ENCODE measurements at places on chromosomes 7 and 10.
A peak's percentile ranks its signal among the peaks of the same experiment; 100 is the strongest.

- peak; percentile 5 for DNase-seq
Observed at GRCh38 chr10:26781797-26782196, 79.0 kb downstream of the ABI1 start.

- no peak for DNase-seq
Observed at GRCh38 chr7:119562839-119563238, 710.1 kb upstream of the KCND2 start.

- DNase-seq: no peak
Observed at GRCh38 chr10:29826221-29826620, 191.4 kb upstream of the SVIL start.

DNA sequence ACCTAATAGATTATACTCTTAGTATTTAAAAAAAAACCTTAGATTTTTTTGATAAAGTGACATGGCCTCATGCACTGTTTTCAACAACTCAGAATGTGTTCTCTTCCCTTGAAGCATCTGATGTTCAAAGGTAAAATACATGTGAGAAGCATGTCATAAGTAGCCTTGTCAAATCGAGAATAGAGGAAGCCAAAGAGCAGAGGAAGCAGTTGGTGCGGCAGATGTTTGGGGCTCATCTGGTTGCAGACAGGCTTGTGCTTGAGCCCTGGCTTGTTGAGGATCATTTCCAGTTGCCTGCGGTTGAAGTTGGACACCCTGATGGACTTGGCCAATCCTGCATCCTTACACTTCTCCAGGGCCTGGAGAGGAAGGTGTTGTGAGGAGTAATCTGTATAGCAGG is 59.2 kb downstream of the AKR1E2 start:
- DNase-seq: no peak

DNA sequence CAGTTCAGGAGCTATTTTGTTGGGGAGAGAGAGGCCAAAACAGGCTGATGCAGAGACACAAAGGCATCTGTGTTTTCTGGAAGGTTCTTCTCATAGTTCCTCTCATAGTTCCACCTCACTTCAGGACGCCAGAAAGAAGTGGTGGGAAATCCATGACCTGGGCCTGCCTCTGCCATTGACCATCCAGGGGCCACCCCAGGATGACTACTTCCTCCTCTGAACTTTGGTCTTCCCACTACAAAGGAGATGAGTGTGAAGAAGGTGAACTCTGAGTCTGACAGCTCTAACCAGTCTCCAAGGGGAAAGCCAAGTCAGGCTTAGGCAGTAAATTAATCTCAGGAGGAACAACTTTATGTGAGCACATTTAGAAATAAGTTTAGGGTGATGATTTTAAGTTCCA is 175.8 kb upstream of the TCF7L2 start:
- no peak for DNase-seq

GRCh38 chr7:55534262-55534915 is 37.9 kb downstream of the VOPP1 start:
- DNase-seq: peak; percentile 51

DNA sequence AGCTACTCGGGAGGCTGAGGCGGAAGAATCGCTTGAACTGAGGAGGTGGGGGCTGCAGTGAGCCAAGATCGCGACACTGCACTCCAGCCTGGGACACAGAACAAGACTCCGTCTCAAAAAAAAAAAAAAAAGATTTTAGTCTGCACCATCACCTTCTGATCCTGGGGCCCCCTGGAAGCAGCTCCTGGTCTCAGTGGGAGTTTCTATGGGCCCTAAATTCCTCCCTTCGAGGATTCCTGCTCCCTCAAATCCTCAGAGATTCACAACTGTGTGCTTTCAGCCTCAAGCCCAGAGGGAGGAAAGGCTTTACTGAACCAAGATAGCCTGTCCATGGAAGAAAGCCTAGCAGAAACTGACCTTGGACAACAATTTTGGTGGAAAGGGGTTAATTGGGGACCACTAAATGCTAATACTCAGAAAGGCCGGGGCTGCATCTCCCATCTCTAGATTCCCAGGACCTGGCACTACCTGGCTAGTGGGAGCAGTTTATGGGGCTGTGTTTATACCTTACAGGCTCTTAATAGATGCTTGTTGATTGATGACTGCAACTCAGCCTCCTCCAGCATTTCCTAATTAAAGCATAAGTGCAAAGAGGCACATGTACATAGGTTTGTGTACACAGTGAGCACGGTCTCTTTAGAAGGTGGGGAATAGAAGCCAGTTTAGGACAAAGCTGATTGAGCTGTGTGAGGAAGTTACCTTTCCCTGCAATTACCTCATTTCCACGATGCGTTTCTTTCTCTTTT is 9.2 kb upstream of the FGFR2 start:
- no peak for DNase-seq

- DNase-seq: no peak
Observed at GRCh38 chr10:68434657-68435056, 27.6 kb upstream of the RUFY2 start.

DNA sequence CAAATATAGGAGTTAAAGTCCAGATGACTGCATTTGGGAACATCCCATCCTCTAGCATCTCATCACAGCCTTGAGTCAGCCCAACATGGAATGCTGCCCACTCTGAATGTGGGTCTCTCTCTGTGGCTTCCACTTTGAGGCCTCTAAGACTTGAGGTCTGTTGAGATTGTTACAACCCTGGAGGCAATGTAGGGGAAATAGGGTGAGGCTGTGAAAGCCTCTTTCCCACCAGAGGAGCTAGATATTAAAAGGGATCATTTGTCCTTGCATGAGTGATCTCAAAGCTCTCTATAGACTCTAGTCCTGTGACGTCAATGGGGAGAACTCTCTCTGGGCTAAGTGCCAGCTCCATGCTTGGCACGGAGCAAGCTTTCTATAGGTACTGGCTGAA is 6.4 kb upstream of the GOLGA7B start:
- DNase-seq: no peak

DNA sequence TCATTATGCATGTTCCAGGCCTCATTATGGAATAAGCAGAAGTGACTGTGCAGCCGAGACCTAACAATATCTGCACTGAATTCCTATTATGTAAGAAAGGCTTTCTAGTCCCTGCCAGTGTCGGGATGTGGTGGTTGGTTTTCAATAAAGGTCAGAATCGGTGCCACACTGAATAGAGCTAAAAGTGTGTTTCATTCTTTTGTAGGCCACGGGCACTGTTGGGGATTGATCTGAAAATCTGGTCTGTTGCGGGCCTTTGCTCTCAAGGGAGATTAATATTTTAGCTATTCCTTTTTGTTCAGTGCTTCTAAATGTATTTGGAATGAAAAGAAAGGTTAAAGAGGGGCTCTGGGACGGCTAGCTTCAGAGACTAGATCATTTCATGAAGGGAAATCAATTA is 559.4 kb upstream of the GALNT17 start:
- no peak for DNase-seq

DNA sequence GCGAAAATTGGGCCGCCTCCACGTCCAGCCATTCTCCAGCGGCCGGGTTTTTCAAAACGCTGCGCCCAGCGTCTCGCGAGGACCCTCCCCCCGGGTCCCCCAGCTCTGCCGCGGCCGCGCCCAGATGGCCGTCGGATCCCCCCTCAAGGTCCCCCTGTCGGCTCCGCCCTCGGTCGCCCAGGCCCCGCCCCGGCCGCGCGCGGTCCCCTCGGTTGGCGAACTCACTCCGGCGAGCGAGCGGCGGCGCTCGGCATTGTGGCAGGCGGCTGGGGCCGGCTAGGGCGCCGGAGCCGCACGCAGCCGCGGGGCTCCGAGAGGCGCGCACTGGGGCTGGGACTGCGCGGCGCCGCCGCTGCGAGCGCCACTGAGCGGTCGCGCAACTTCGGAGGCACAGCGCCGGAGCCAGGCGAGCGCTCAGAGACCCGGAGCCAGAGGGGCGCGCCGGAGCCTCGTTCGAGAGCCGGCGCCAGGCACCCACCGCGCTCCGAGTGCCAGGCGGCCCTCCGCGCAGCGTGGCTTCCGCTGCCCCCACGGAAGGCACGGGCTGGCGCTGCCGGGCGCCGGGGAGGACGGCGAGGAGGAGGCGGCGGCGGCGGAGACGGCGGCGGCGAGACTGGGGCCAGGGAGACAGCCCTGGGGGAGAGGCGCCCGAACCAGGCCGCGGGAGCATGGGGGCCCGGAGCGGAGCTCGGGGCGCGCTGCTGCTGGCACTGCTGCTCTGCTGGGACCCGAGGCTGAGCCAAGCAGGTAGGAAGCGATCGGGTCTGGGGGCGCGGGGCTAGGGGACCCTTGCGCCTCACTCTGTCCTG is at the start of gene UNC5B:
UNC5B (plus strand) TSS at position 253 of the 809 bp plus-strand sequence; CDS start at position 669, 416 bp downstream.
- DNase-seq: peak; percentile 82

- DNase-seq: peak; percentile 44
Observed at GRCh38 chr10:126969310-126969709, 64.1 kb downstream of the DOCK1 start.

- no peak for DNase-seq
Observed at GRCh38 chr7:42035210-42035609, 201.8 kb downstream of the GLI3 start.

DNA sequence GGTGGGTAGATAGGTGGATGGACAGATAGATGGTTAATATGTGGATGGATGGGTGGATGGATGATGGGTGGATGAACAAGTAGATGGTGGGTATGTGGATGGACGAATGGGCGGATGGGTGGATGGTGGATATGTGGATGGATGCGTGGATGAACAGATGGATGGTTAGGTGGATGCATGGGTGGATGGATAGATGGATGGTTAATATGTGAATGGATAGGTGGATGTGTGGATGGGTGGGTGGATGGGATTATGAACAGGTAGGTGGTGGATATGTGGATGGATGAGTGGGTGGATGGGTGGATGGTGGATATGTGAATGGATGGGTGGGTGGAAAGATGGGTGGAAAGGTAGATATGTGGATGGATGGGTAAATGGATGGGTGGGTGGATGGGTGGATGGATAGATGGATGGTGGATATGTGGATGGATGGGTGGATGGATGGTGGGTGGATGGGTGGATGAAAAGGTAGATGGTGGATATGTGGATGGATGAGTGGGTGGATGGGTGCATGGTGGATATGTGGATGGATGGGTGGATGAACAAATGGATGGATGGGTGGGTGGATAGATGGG is 14.8 kb downstream of the KNDC1 start:
- no peak for DNase-seq

GRCh38 chr7:114212721-114213429 is 201.7 kb upstream of the FOXP2 start:
- DNase-seq: no peak

- DNase-seq: no peak
Observed at GRCh38 chr10:23478570-23478969, 39.7 kb downstream of the OTUD1 start.

DNA sequence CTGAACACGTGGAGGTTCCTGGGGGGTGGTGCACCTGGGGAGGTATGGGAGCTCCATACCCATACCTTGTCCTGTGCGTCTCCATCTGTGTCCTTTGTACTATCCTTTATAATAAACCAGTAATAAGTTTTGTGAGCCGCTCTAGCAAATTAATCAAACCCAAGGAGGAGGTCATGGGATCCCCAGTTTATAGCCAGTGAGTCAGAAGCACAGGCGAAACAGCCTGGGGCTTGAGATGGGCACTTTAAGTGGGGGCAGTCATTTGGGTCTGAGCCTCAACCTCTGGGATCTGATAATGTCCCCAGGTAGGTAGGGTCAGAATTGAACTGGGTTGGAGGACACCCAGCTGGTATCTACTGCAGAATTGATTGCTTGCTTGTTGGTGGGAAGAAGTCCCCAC is 16.9 kb downstream of the SNX10 start:
- no peak for DNase-seq

GRCh38 chr7:13009517-13009916 is 322.1 kb downstream of the ARL4A start:
- DNase-seq: no peak

DNA sequence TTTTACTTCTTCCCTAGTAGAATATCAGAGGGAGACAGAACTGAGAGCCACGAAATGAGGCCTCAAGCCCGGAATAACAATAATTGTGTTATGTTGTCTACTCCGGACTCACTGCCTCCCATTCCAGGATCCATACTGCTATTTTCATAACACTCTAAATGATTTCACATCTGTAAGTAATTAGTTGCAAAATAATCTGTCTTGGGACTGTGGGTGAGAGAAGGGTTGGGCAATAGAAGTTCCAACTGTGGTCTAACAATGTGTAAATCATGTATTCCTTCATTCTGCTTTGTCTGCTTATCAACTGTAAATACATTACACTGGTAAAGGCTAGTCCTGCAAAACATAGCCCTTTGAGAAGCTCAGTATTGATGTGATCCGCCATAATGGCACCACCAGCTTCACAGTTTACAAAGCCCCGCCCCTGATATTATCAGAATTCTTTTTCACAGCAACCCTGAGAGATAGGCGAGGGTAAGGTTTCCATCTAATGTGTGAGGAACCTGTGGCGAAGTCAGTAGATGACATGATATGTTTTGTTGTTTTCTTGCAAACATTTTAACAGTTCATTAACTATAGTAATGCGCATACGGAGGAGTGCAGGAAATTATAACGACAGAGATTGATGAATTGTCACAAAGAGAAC is 265.7 kb upstream of the BMPER start:
- DNase-seq: no peak

- no peak for DNase-seq
Observed at GRCh38 chr10:36721871-36722270, 403.5 kb upstream of the ANKRD30A start.

DNA sequence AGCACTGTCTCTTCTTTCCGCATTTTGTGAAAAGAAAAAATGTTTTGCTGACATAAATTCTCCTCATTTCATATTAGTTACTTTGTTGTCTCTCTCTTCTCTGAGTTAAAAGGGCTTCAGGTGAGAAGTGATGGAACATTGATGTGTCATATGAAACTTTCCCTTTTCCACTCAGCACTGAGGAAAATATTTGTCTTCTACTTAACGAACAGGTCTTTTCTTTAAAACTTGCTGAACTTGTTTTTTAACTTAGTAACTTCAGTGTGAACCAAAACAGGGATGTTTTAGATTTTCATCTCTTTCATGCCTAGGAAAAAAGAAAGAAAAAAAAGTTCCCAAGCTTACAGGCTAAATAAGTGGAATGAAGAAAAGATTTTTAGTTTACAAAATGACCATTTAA is 19.0 kb upstream of the TSPAN12 start:
- no peak for DNase-seq

DNA sequence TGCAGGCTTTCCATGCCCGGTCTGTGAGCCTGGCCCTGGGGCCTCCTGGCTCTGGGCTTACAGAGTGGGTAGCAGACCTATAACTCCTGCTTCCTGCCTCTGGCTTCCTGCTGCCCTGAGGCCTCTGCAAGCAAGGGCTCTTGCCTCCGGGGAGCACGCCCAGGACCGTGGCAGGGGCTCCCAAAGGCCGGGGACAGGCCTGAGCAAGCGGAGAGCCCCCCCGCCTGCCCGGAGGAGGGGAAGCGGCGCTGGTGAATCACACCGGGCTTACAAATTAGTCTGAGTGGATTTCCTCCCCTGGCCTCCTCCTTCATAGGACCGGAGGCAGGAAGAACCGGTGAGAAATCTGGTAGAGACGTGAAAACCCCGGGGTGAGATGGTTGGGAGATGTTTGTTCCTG is 1.5 kb upstream of the MYL10 start:
- DNase-seq: peak; percentile 48

- DNase-seq: no peak
Observed at GRCh38 chr10:100623521-100624230, 87.9 kb downstream of the HIF1AN start.

DNA sequence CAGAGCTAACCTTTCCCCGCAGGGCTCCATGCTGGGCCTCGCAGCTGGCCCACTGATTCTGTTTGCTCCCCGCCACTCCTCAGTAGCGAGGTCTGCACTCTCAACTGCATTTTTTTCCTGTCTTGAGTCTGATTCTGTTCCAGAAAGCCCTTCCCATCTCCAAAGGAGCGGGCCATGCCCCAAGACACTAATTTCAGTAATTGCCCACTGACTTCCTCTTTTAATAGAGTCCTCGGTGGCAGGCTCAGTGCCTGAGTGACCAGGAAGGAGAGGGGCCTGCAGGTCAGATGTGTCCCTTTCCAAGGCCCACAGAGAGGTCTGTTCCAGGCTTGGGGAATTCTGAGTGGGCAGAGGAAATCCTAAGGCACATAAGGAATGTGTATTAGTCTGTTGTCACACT is 77.4 kb downstream of the ADCY1 start:
- DNase-seq: no peak
